NCI-H1417 treated with DMSO at 0.1 percent for 48 hours (cell line): ENCODE measurements at places on chromosomes 1 and 21.

GRCh38 chr1:93673163-93673829 lies 8.3 kb downstream of the BCAR3 start:
- no peak for DNase-seq

- no peak for DNase-seq
These were observed 139.9 kb upstream of the ZNF644 start for GRCh38 chr1:91161749-91162148.

DNA sequence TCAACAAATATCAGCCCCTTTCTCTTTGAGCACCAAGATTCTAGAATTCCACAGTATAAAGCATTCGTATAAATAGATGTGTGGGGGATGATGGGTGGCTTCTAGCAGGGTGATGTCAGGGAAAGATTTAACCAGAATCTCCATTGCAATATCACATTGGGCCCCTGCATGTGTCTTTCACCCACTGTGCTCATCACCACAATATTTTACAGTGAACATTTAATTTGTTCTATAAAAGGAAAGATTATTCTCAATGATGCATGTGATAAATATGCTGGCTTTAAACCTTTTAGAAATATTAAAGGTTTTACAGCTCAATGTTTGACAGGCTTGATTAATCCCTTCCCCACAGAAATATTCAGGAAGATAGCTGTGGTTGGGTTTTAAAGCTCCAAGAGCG lies 457.8 kb upstream of the DAB1 start:
- no peak for DNase-seq

DNA sequence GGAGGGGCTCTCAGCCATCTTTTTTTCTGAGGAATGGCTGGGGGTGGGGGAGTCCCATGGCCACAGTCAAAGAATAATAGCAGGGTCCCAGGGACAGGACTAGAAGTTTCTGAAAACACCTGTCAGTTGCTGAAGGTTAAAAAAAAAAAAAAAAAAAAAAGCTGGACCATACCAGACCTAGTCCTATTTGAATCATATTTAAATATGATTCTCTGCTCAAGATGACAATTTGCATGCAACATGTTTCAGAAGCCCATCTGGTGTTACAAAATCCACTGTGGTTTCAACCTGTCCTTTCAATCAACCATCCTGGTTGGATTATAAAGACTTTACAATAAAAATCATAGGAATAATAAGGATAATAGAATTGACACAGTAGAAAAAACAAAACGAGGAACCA lies 153.7 kb downstream of the TENT5C start:
- DNase-seq: no peak

- DNase-seq: no peak
These were observed 7.1 kb downstream of the C1orf226 start for GRCh38 chr1:162388615-162389014.

- no peak for DNase-seq
These were observed 322.5 kb downstream of the AJAP1 start for GRCh38 chr1:4976859-4977440.

DNA sequence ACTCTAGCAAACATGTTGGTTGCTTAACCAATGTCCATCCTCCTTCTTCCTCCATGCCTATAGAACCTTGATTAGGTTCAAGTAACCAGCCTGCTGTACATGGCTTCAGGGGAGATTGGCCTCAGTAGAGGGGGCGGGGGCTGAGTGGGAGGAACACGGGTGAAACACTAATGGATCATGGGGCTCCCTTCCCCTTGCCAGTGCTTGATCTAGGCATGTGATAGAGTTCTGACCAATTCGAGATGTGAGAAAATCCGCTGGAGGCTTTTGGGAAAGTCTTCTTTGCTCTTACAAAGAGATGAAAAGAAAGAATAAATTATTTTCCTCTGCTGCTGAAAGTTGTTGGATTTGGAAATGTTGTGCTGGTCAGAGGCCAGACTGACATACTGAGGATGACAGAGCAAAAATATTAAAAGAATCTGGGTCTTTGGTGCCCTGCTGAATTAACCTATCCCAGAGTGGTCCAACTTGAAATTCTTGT lies 5.2 kb upstream of the OTUD7B start:
- DNase-seq: no peak

- DNase-seq: no peak
These were observed 138.3 kb upstream of the SNX7 start for GRCh38 chr1:98523256-98523655.

DNA sequence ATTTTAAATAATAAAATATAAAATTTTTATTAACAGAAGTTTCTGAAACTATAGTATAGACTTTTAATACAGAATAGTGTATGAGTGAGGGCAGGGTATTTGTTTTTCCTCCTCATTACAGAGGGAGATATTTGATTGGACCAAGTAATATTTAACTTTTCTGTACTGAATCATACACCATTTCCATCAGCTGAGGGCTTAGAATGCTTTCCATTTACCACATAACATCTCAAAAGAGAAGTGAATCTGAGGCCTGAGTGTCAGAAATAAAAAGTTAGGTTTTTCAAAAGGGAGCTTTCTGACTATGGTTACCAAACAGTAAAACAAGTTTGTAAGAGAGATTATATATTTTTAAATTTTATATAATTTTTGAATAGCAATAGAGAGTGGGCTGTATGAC lies 29.5 kb downstream of the TLCD4 start:
- no peak for DNase-seq

DNA sequence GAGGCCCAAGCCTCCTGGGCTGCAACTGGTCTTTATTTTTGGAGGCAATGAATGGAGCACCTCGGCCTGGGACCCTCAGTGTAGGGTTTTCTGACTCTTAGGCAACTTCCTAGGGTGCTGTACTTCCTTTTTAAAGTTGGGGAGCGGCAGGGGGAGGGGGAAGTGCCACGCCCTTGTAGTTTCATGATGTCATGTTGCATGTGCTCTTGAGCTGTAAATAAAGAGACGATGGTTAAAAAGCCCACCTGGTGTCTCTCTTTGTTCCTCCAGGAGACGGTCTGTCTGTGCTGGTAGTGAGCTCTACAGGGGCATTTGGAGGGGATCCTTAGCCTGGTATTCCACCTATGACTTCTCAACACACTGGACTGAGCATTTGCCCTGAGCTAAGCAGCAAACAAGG lies 10.3 kb upstream of the AGTRAP start:
- no peak for DNase-seq

GRCh38 chr1:11874258-11874562 lies 15.5 kb upstream of the NPPB start:
- DNase-seq: no peak

- no peak for DNase-seq
These were observed 667 bp downstream of the TMEM50B start for GRCh38 chr21:33478935-33479678.

DNA sequence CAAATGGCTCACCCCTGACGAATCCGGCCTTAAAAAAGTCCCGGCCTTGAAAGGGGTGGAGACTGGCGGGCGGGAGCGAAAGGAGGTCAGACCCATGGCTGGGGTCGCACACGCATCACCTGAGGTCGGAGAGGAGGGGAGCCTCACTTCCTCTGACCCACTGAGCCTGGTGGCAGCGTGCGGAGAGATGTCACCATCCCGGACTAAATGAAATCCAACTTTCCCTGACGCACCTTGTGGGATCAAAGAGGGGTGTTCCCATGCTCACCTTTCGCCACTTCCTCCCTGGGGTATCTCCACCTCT lies 709 bp upstream of the SLC41A1 start:
- no peak for DNase-seq

DNA sequence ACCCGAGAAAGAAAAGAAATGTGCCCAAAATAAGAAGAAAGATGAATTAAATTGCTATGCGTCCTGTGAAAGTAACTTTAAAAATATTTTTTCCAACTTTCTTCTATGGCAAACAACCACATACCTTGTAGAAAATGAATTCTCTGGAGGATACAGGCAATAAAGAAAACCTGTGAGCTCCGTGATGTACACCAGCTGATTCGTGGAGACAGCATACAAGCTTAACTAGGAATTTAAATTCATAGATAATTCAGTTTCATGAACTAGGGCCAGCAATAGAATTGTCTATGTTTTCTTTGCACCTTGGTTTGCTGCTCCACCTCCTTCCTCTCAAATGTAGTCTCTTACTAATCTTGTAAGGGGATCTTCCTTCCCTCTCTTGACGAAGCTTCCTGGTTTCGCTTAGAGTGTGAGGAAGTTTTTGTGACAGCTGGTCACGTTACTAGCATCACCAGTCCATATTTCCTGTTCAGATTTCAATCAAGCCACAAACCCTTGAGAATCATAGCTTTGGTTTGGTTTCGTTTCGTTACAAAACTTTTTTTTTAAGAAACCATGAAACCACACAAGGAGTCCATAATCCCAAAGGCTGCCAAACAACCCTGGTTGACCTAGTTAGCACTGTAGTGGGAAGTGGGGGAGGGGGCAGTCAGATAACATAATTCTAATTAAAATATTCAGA lies 35.8 kb downstream of the GREM2 start:
- no peak for DNase-seq

DNA sequence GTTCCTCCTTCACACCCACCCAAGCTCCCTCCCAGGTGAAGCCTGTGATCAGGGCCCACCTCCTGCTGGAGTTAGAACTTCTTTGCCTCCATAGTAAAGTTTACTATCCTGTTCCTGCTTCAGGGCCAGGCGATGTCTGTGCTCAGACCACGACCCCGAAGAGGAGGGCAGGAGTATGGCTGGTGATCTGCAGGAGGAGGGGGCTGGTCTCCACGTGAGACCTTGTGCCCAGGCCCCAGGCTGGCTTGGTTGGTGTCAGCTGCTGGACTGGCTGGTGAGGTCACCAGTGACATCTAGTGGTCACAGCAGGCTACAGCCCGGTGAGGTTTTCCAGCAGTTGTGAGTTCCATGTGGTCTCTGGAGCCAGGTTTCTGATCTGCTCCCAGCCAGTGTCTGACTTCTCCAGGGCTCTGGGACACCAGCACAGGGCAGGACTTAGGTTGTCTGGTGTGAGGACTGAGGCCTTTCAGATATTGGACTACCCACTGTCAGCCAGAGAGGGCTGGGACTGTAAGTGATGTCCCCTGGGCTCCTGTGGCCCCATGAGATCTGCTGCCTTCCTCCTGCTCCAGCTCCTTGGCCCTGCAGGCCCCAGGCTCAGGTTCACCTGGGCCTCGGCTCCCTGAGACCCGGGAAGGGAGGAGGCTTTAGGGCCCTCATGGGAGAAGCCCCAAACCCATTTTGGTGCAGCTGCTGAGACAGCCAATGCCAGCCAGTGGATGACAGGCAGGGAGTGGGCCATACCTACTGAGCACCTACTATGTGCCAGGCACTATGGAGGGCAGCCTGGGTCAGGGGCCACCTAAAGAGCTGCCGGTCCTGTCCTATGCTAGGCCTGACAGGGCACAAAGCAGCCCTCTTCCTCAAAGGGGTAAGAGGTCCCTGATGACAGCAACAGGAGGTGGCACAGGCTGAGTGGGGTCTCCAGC lies 6.0 kb upstream of the UBL4B start:
- DNase-seq: no peak
